ENCODE measurements at places on chromosomes 12 and 14. TPM values are rescaled to one million over a fixed set of nuclear protein-coding genes. Genes with fewer than 3 reads are reported as not detected.

CLEC6A gene
- not detected for total RNA-seq

BCL2L14 gene
- total RNA-seq: not detected

PLEKHG7 gene
- total RNA-seq: not detected

TSPAN8 gene
- not detected for total RNA-seq

CD69 gene
- total RNA-seq: 1.8 TPM

SLC7A7 gene
- total RNA-seq: 6.9 TPM

MYF5 gene
- total RNA-seq: not detected

DHRS1 gene
- 12.4 TPM for total RNA-seq

C12orf54 gene
- not detected for total RNA-seq

AMDHD1 gene
- total RNA-seq: not detected

REC8 gene
- 4.1 TPM for total RNA-seq

EDDM3A gene
- total RNA-seq: not detected

ANO2 gene
- total RNA-seq: 58.5 TPM

MMP19 gene
- total RNA-seq: 0.65 TPM

SRRM4 gene
- total RNA-seq: not detected

B4GALNT3 gene
- total RNA-seq: not detected

ADCY6 gene
- 30.6 TPM for total RNA-seq

FAIM2 gene
- not detected for total RNA-seq

CLEC14A gene
- total RNA-seq: 418 TPM

KCNMB4 gene
- 0.65 TPM for total RNA-seq

CLEC4D gene
- total RNA-seq: not detected

RNASE2 gene
- total RNA-seq: not detected

TAS2R43 gene
- 1.3 TPM for total RNA-seq

C12orf60 gene
- total RNA-seq: 2.2 TPM

ADSS1 gene
- 1.4 TPM for total RNA-seq

BICDL1 gene
- total RNA-seq: not detected

GZMH gene
- not detected for total RNA-seq

KRT7 gene
- total RNA-seq: 1,019 TPM

DHRS2 gene
- 0.38 TPM for total RNA-seq

RARG gene
- total RNA-seq: 8.5 TPM

HOXC6 gene
- total RNA-seq: not detected

PDE3A gene
- total RNA-seq: 25.2 TPM

SEL1L gene
- total RNA-seq: 79.7 TPM

LRP1-AS gene
- total RNA-seq: not detected

TOMM20L gene
- not detected for total RNA-seq

SLC22A17 gene
- 1.6 TPM for total RNA-seq

C1R gene
- 1.1 TPM for total RNA-seq

WNT5B gene
- 0.33 TPM for total RNA-seq

TOGARAM1 gene
- 14.0 TPM for total RNA-seq

ATP2A2 gene
- 156 TPM for total RNA-seq

IPO8 gene
- total RNA-seq: 27.7 TPM

PSMB5 gene
- total RNA-seq: 233 TPM

PRIMA1 gene
- total RNA-seq: not detected

SERPINA1 gene
- not detected for total RNA-seq

KRT5 gene
- not detected for total RNA-seq

POTEG gene
- total RNA-seq: not detected

Data from vein endothelial cell (primary cell).